ENCODE measurements at places on chromosomes 6 and 20.

- no peak for DNase-seq
Measured at GRCh38 chr6:104404377-104404776, 455.3 kb downstream of the HACE1 start.

GRCh38 chr6:3918469-3918868, 69.3 kb downstream of the FAM50B start:
- DNase-seq = no peak

DNA sequence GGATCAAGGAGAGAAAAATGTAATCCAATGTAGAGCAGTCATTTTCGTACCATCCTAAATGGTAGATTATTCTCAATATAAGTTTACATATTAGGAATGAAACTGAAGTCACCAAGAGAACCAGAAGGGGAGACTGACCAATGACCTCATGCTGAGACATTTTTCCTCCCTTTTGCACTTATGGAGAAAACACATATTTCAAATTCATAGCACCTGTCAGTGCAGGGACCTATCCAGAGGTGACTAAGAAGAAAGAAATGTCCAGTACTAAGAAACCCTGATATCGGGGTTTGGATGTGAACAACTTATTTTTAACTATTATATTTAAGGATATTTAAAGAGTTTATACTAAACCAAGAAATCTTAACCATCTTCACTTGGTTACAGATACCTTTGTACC, 16.6 kb upstream of the LYRM2 start:
- no peak for DNase-seq

DNA sequence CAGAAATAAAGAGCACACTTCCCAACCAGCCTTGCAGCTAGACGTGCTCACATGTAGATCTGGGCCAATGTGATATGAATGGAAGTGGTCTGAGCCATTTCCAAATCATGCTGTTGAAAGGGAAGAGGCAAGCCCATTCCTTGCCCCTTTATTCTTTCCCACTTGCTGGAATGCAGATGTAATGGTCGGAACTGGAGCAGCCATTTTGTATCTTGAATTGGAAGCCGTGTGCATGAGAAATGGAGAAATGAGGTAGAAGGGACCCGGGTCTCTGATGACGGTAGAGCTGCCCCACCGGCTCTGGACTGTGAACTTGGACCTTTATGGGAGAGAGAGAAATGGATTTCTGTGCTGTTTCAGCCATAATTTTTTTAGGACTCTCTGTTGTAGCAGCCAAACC, 54.8 kb upstream of the STX16 start:
- no peak for DNase-seq

GRCh38 chr6:96725296-96725695, 112.0 kb downstream of the GPR63 start:
- DNase-seq = no peak

- no peak for DNase-seq
Measured at GRCh38 chr20:1955217-1955616, 38.6 kb downstream of the PDYN start.

- no peak for DNase-seq
Measured at GRCh38 chr6:167941822-167942221, 55.6 kb upstream of the KIF25 start.

GRCh38 chr6:81067057-81067456, 685.4 kb downstream of the TENT5A start:
- no peak for DNase-seq

DNA sequence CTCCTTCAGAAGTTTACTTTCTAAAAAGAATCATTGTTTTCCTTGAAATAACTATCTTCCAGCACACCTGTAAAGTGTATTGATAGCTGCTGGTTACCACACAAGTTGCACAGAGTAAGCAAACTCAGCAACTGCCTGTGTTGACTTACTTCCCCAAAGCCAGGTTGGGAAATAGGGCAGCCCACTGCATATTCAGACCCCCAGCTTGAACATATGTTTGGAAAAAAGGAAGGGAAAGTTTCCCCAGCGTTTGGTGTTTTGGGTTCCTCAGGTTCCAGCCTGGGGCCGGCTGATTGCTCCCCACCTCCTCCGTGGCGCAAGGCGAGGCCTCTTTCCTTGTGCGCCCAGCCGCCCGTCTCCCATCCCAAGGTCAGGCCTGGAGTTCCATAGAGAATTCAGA, 70.1 kb upstream of the QKI start:
- DNase-seq = no peak

DNA sequence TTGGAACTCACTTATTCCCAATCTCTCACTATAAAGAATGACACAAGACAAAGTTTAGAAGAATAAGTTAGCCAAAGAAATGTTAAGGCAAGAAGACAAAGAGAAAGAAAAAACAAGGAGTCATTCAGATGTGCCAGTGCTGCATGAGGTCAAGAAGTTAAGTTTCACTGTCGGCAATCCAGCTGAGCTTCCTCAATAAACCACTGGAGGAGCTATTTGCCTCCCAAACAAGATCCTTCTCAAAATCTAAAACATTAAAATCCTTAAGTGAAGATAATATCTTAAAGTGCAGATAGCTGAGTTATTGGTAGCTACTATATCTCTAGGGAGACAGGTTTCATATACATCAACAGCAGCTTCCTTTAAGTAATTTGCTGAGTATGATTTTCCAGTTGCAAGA, 512.3 kb downstream of the HDGFL1 start:
- no peak for DNase-seq

DNA sequence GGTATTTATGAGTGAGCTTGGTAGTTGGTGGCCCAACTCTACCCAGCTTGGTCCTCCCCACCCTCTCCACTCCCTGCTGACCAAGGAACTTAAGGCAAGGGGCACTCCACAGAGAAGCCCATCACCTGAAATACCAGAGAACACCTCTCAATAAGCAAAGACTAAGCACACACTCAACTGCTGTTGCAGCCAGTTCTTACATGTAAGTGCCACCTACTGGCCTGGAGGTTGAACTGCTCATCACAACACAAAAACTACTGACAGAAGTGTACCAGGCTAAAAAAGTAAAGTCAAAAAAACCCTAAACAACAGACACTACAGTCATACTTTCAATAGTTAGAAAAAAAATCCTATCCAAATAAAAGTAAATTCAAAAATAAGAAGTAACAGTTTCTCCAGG, 146.2 kb downstream of the FAM83B start:
- no peak for DNase-seq

DNA sequence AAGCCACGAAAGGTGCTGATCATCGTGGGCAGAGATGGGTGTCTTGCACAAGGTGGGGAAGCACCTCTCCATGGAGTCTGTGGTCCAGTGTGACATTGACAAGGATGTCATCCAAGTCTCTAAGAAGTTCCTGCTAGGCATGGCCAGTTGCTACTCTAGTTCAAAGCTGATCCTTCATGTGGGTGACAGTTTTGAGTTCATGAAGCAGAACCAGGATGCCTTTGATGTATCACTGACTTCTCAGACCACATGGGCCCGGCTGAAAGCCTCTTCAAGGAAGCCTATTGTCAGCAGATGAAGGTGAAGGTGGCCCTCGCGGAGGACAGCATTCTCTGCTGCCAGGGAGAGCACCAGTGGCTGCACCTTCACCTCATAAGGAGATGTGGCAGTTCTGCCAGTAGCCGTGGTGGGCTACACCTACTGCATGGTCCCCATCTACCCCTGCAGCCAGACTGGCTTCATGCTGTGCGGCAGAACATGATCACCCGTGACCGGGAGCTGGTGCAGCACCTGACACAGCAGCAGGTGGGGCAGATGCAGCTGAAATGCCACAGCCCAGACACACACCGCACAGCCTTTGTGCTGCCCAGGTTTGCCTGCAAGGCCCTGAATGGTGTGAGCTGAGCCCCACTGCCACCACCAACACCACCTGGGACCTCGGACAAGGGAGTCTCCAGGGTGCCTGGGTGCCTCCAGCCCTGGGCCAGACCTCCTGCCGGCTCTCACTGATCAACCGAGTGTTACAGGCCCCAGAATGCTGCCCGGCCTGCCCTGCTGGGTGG, 75.0 kb upstream of the SULF2 start:
- DNase-seq = no peak

DNA sequence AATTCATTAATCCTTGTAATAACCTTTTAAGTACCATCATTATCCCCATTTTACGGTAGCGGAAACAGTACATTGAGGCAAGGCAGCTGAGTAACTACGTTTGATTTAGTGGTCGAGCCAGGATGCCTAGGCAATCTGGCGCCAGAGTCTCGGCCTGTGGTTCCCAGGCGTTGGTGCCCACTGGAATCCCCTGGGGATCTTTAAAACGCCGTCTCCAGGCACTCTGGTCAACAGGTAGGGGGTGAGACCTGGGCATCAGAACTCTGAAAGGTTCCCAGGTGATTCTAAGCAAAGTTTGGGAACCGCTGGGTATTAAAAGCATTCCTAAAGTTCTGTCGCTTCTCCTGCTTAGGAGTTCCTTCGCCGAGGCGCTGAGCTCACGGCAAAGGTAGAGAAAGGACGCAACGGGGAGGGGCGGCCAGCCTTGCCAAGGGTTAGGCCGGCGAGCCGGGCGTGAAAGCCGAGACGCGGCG, 939 bp downstream of the DTNBP1 start:
- DNase-seq = no peak

DNA sequence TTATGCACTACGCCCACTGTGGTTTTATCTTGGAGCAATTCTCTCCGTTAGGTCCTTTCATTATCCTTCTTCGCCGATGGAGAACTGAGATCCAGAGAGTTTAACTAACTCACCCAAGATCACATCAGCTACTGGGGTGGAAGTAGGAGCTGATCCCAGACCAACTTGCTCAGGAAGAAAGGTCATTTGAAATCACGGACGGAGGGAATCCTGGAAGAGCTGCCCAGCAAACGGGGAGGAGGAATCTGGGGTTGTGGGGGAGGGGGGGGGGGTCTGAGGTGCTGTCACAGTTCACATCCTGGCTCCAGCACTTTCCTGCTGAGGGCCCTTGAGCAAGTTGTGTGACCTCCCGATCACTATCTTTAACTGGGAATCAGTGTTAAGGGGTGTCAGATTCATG, 62.0 kb downstream of the NPEPL1 start:
- DNase-seq = no peak

GRCh38 chr20:63911176-63911575, 16.2 kb downstream of the DNAJC5 start:
- no peak for DNase-seq

GRCh38 chr6:74993136-74993535, 212.7 kb downstream of the COL12A1 start:
- no peak for DNase-seq

GRCh38 chr20:40010483-40010882, 678.6 kb downstream of the MAFB start:
- DNase-seq = no peak
